NT2/D1 (cell line): ENCODE measurements at places on chromosomes 2 and 18.

DNA sequence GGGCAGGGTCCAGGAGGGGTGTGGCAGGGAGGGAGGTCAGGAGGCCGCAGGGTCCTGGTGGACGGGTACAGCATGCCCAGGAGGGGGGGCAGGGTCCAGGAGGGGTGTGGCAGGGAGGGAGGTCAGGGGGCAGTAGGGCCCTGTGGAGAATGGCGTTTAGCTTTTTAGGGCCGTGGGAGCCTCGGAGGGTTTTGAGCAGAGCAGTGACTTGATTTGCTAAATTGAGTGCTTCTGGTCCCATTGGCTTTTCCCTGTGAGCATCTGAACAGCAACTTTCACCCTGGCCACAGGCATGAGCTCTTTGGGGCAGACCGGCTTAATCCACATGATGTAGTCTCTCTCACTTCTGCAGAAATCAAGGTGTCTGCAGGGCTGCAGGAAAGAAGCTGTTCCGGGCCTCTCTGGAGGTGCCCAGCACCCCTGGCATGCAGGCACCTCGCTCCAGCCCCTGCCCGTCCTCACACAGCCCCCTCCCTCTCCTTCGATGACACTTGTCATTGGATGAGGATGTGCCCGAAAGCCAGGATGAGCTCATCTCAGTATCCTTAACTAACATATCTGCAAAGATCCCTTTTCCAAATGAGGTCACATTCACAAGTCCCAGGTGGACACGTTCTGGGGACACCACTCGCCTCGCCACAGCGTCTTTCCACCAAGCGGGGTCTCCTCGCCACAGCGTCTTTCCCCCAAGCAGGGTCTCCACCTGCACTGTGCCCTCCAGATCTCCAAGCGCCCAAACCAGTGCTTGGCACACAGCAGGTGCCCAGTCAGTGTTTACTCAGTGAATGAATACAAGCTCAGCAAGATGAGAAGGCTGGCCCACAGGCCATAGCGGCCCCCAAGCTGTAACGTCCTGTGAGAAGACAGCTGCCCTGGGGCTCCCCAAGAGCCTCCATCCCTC, 94.0 kb downstream of the NDUFA10 start:
- no peak for DNase-seq

GRCh38 chr2:117308861-117309770, 505.4 kb upstream of the DDX18 start:
- DNase-seq, result no peak

DNA sequence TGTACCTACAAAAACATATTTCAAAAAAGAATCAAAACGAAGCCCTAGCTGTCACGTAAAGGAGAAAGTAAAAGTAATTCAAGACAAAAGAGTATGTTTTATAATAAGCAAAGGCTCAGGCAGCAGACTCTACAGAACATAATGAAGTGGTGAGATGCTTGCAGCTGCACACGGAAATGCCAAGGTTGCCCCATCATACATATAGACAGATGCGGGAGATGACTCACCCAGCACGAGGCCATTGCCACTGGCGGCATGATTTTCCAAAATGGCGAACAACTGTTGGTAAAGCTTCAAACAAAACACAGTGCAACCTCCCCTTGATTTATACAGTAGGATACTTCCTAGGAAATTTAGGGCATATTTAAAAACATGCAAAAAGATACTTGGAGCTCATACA, 26.0 kb upstream of the C1QL2 start:
- DNase-seq, result no peak

DNA sequence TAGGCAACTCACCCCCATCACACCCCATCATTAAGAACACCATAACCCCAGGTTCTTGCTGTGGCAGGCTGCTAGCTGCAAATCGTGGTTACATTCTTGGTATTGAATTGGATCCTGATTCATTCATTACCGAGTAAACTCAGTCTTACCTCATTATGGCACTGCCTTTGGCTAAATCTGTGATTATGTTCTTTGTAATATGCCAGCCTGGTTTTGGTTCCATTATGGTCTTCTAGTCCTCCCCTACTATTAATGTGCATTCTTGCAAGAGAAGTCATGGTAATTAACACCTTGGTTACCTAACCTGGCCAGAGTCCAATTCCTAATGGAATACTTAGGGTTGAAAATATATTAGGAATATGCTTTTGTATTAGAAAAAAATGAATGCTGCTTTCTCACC, 258.9 kb upstream of the APCDD1 start:
- no peak for DNase-seq

DNA sequence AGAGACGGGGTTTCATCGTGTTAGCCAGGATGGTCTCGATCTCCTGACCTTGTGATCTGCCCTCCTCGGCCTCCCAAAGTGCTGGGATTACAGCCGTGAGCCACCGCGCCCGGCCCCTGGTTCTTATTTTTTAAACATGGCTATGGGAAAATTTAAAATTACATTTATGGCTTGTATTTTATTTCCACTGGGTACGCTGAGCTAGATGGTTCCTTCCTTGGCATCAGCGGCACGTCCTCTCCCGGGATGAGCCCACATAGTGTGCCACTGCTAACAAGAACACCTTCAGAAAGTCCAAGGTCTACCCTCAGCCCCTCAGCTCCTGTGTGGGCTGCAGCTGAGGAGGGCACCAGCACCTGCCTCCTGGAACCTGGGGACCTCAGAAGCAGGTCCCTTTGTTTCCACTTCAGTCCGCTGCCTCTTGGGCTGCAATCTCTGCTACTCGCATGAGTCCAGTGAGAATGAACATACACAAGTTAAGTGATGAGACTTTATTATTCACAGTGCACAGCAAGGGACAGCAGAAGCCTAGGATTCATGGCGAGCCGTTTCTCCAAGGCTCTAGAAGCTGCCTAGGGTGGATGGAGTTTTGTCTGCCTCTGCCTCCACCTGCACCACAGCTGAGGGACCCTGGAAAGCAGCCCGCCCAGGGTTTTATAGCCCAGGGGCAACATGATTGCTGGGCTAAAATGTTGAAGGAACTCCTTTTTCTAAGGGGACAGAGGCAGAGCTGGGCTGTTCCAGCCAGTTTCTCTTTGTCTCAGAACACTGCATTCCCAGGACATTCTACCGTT, 107.5 kb upstream of the TEX51 start:
- DNase-seq, result no peak

- DNase-seq, result no peak
Observed at GRCh38 chr2:71807581-71808451, 339.8 kb downstream of the CYP26B1 start.
